Cardiac ventricle fibroblast (primary cell): ENCODE measurements at places on chromosomes 5 and 9. TPM values are rescaled to one million over a fixed set of nuclear protein-coding genes. Genes with fewer than 3 reads are reported as not detected.

Gene TMED7
- total RNA-seq: 70.9 and 84.6 TPM in 2 replicates

Gene NUTM2F
- not detected in 2 replicates for total RNA-seq

Gene ROPN1L
- total RNA-seq: 0.54 TPM in 1 of 2 replicates, not detected in the other

Gene DMRTA1
- under 0.01 TPM in 1 of 2 replicates, not detected in the other for total RNA-seq

Gene MRPL50
- 9.4 and 10.6 TPM in 2 replicates for total RNA-seq

Gene TLR4
- 21.0 and 23.4 TPM in 2 replicates for total RNA-seq

Gene TEX53
- total RNA-seq: not detected in 2 replicates

Gene PCDHGB2
- total RNA-seq: 4.5 and 6.7 TPM in 2 replicates
